ENCODE measurements at places on chromosomes 2 and 18. TPM values are rescaled to one million over a fixed set of nuclear protein-coding genes. Genes with fewer than 3 reads are reported as not detected.

Gene FAM124B
- total RNA-seq = 1.4 TPM

Gene SCG2
- 0.47 TPM for total RNA-seq

DNA sequence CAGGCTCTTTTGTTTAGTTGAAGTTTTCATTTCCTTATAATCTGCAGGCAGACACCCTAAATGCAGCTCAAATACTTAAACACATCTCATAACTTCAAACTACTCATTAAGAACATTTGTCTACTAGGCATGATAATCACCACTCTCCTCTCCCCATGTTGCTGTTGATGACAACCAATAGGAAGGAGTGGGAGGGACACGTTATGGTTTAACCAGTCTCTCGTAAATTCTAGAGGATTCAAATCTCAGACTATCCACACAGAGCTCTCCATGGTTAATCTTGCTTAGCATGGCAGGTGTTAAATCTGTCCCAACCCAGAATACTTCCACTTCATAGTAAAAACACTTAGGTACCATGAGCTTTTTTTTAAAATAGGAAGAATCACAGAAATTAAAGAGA lies 127.4 kb upstream of the AQP4 start:
- no peak for DNase-seq

GRCh38 chr2:235979753-235980435 lies 188.3 kb downstream of the GBX2 start:
- DNase-seq = no peak

- peak; percentile 76 for DNase-seq
These were observed 57.1 kb downstream of the RMDN2 start for GRCh38 chr2:37982147-37982582.

DNA sequence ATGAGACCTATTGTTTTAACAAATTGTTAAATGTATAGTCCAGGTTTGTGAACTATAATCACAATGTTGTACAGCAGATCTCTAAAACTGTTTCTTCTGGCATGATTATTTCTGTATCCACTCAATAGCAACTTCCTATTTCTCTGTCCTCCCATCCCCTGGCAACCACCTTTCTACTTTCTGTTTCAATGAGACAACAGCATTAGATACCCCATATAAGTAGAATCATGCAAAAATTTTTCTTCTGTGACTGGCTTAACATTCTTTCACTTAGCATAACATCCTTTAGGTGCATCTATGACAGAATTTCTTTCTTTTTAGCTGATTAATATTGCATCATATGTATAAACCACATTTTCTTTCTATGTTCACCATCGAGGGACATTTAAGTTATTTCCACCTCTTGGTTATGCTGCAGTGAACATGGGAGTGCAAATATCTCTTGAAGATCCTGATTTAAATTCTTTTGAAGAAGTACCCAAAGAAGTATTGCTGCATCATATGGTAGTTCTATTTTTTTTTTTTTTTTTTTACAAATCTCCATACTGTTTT lies 713.5 kb downstream of the LRP1B start:
- DNase-seq = no peak

GRCh38 chr2:230412371-230412711 lies 3.7 kb upstream of the SP100 start:
- DNase-seq = no peak

- no peak for DNase-seq
These were observed 13.0 kb upstream of the ZCCHC2 start for GRCh38 chr18:62509779-62510178.

GRCh38 chr2:118046634-118047210 lies 32.9 kb upstream of the CCDC93 start:
- no peak for DNase-seq

GRCh38 chr18:76689646-76690264 lies 132.6 kb upstream of the ZNF236 start:
- no peak for DNase-seq

Gene OTOS
- total RNA-seq = not detected

DNA sequence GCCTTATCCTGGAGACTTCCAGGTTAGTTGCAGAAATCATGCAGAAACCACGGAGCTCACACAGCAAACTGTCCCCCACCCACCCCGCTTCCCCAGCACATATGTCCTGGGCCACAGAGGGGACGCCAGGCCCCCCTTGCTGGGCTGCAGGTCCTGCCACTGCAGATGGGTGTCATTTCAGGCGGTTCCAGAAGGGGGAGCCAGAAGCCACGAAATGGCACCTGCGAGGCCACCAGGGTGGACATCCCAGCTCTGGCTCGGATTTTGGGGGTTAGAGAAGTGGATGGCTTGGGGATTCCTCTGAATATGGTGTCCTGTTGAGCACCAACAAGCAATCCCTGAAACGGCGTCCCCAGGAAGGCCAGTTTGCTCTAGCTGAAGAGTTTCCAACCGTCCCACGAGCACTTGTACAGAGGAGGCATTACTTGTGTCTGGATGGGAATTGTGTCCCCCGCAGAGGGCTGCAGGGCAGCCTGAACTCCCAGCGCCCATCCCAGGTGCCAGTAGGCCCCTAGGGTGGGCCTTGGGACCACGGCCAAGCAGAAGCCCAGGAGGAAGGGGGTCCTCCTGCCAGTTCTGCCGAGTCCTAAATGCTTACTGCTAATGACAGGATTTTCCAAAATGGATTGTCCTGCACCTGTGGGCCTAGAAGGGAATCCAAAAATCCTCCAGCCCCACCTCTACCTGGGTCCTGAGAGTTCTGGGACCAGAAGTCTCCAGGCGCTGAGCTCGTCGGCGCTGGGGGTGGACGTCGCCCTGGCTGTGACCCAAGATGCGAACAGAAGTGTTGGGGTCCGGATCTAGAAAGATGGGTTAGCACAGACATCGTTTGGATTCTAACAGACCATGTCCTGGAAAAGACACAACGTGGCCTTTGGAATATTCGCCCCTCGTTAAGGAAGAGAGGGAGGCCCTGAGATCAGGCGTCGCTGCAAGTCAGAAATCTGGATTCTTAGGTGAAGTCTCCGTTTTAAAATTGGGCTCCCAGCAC lies 14.6 kb upstream of the NFATC1 start:
- DNase-seq = peak; percentile 87

DNA sequence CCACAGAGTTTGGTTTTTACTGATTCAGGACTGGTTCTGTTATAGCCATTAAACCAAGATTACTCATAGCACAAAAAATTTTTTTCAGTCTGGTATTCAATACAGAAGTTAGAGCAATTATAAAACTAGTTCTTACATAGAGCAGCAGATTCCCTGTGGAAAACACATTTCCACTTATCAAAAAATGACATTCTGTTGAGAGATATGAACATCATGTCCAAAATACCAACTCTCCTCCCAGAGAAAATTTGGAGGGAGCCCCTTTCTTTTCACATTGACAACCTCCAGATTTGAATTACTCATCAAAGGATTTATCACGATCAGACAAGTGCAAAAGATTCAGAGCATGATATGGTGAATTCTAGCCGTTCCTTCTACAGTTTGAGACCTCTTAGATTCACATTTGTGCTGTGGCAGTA lies 126.8 kb upstream of the SERPINE2 start:
- DNase-seq = no peak

- no peak for DNase-seq
These were observed 234.3 kb upstream of the ACVR2A start for GRCh38 chr2:147610496-147611040.

- peak; percentile 48 for DNase-seq
These were observed 8.7 kb downstream of the CEP68 start for GRCh38 chr2:65064728-65065552.

DNA sequence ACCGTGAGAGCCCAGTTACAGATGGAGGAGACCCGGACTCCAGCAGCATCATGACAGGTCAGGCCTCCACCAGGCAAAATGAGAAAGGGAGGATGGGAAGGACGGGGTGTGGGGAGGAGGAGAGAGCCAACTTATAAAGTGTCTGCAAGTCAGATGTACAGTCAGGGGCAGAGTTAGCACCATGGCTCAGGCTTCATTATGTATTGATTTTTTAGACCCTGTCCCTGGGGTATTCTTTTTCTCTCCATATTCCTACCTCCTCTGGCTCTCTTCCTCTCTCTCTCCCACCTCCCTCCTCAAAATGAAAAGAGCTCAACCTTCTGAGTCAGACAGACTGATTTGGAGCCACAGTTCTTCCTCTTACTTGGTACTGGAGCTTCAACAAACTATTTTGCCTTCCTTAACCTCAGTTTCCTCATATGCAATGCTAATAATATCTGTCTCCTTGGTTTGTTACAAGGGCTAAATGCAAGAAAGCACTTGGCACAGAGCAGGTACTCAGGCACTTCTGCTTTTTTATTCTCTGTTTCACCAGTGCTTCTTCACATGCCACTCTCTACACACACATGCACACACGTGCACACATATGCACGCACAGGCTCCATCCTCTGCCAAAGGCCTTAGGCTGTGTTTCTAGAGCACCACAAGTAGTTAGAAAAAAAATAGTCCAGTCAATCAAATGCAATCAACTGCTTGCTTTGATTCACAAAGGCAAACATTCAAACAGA lies 92.3 kb upstream of the PKDCC start:
- DNase-seq = no peak

GRCh38 chr2:85106489-85107180 lies 26.6 kb upstream of the TCF7L1 start:
- DNase-seq = no peak

Gene ELOA2
- not detected for total RNA-seq

Data from omental fat pad (tissue), 4 donors.